ENCODE measurements at places on chromosomes 4 and X. TPM values are rescaled to one million over a fixed set of nuclear protein-coding genes. Genes with fewer than 3 reads are reported as not detected.

FAT1 gene
- 0.02 TPM for total RNA-seq

ARMCX4 gene
- 5.5 TPM for total RNA-seq

LANCL3 gene
- 0.04 TPM for total RNA-seq

ATOH1 gene
- not detected for total RNA-seq

GAGE1 gene
- total RNA-seq: not detected

SERTM2 gene
- total RNA-seq: not detected

Data from activated naive CD8-positive, alpha-beta T cell treated with anti-CD3 and anti-CD28 coated beads for 36 hours (primary cell).